ENCODE measurements at places on chromosomes 13 and 19. TPM values are rescaled to one million over a fixed set of nuclear protein-coding genes. Genes with fewer than 3 reads are reported as not detected.
A peak's percentile ranks its signal among the peaks of the same experiment; 100 is the strongest.

- DNase-seq = no peak
These were observed 79.9 kb upstream of the ABCC4 start for GRCh38 chr13:95381212-95381527.

Gene PHF11
- total RNA-seq = 15.7 TPM

DNA sequence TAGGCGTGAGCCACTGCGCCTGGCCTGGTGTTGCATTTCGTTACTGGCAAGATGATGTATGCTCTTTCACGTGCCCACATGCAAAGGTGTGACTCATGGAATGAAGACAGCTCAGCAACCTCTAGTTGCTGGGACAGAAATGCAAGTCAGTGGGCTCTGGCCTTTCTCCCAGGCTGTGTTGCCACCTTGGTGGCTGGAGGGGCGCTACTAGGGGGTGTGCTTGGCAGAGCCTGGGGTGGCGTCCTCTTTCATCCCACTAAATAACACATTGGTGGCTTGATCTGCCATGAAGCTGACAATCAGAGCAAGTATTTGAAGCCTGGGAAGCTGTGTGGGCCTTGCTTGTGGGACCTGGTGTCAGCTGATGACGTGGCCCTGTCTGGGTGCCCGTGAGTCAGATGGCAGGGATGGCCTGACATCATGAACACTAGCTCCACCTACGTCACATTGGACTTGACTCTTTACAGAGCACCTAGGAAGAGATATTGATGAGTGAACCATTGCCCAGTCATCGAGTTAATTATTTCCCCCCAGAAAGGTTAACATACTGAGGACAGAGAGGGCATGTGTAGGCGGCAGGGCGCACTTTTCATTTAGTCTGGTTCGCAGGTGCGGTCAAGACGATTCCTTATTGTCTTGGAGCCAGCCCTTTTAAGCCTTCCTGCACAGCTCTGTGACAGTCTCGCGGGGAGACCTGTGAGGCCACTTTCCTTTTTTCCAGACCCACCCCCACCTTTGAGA is 154.2 kb downstream of the TM9SF2 start:
- no peak for DNase-seq

DNA sequence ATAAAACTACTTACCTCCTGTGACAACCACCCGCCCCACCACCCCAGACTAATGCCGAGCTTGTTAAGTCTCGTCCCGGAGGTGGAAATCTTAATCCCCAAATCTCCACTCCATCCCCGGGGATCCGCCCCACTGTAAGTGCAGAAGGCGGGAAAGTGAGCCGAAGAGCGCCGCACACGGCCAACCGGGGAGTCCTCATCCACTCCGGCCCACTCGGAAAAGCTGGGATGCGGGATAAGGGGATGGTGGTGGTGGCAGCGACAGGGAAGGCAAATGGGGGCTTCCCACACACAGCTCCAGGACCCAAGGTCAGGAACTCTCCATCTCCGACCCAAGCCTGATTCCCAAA is 621 bp downstream of the FBL start:
- peak; percentile 88 for DNase-seq
